ENCODE measurements at places on chromosomes 11 and 22.

DNA sequence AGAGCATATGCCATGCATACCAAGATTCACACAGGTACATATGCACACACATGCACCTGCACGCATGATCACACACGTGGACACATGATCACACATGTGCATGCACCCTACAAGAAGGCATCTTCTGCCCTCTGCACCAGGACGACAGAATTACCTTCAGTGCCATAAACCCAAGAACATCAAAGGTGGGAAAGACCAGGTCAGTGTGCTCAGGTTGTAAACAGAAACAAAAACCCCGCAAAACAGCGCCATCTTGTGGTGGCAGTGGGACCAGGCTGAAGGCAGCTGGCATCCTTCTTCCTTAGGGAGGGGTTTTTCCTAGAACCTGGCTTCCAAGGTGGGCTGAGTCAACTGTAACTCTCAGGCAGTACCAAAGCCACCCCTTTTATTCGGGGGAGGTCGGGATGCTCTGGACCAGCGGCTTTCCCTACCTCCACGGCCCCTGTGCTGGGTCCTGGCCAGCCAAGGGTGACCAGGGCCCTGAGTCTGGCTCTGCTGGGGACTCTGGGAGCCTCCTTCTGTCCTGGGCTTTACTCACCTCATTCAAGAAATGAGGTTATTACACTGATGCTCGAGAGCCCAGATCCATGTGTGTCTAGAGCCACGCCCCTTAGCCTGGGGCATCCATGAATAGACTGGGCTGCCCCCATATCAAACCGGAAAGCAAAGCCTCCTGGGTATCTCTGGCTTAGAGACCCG lies 69.4 kb upstream of the FGF3 start:
- peak; percentile 57 for DNase-seq

- DNase-seq = peak; percentile 98
Measured at GRCh38 chr11:130478204-130478701, 29.8 kb downstream of the ADAMTS15 start.

DNA sequence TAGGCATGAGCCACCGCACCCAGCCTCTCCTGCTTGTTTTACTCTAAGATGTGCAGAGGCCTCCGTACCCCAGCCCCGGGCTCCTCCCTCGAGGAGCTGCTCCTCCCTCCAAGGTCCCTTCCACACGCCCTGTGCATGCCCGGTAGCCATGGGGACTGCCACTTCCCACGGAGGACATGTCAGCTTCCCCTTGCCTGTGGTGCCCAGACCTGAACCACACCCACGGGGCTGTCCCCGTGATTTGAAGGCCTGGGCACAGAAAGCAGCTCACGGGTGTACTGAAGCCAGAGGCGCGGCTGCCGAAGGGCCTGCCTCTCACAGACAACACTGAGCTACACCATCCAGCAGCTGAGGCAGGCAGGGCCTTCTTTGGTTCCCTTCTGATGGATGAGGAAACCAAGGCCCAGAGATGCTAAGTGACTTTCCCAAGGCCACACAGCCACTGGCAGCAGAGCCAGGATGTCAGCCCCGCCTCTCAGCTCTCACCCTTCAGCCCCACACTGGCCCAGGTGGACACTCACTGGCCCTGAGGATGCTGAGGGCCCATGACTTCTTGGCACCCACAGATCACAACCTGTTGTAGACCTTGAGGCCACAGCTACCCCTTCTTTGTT lies 7.3 kb downstream of the INS start:
- DNase-seq = no peak

DNA sequence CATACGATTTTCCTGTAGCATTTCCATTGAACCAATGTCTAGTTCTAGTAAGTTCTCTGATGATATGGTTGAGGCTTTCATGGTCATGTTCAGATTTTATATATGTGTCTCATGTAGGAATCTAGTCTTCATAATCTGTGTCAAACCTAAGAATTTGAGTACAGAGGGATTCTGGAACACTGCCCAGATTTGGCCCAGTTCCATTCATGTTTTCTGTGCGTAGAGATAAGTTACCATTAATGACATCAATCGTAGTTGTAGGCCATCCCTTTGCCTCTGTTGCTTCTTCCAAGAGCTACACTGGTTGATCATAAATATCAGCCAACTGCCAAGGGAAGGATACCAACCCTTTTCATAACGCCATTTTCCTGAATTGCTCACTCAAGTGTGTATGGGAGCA lies 23.3 kb downstream of the ST3GAL4 start:
- no peak for DNase-seq

DNA sequence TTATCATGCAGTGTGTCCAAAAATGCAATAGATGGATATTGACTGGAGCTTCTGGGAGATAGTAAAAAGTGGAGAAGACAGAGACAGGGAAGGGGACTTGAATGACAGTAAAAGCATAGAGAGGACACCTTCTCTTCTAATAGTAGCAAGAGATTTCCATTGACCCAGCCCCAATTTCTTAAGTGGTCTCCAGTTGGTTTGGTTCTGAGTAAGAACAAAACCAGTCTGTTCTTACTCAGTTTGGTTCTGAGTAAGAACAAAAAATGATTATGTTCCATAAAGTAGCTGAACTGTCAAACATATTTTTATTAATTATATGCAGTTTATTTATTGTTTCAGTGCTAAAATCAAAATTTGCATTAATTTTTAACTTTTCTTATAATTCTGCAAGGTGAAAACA lies 316.8 kb upstream of the MPPED2 start:
- no peak for DNase-seq

DNA sequence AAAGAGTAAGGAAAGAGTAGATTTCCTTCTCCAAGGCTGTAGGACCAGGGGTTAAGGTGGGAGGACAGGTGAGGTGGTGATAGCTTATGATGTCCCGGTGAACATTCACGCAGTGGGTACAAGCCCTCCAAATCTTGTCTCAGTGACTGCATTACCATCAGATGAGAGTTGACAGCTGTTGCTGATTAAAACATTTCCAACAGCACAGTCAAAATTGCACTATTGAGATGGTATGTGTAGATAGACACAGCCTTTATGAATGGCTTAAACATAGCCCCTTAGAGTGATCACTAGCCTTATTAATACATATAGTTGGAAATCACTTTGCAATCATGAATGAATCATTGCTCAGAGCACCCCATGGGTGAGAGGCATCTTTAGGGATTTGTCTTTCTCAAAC lies 7.3 kb downstream of the NELL1 start:
- no peak for DNase-seq

- no peak for DNase-seq
Measured at GRCh38 chr11:113956986-113957385, 17.9 kb upstream of the HTR3A start.

GRCh38 chr11:8352876-8353505 lies 89.3 kb upstream of the LMO1 start:
- DNase-seq = no peak

- DNase-seq = no peak
Measured at GRCh38 chr11:3014057-3014938, 22.2 kb upstream of the NAP1L4 start.

- DNase-seq = peak; percentile 64
Measured at GRCh38 chr22:34814260-34815025, 251.5 kb upstream of the ISX start.

GRCh38 chr22:32632512-32633315 lies 158.1 kb downstream of the FBXO7 start:
- DNase-seq = no peak

- no peak for DNase-seq
Measured at GRCh38 chr11:77866336-77866735, 45.4 kb downstream of the AAMDC start.

DNA sequence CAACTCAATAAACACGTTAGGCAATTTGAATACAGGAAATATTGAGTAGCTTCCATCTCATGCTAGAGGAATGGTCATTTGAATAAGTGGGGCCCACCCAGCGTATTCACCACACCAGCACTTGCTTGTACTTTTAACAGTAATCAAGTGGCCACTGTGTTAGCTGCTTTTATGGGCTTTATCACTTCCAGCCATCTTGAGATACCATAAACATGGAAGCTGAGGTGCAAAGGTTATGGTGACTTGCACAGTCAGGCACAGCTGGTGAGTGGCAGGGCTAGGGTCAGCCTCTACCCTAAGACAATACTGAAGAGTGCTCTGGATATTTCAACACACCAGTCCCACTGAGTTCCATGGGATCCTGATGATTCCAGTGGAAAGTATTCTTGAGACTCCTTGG lies 6.7 kb downstream of the JOSD1 start:
- DNase-seq = peak; percentile 9

DNA sequence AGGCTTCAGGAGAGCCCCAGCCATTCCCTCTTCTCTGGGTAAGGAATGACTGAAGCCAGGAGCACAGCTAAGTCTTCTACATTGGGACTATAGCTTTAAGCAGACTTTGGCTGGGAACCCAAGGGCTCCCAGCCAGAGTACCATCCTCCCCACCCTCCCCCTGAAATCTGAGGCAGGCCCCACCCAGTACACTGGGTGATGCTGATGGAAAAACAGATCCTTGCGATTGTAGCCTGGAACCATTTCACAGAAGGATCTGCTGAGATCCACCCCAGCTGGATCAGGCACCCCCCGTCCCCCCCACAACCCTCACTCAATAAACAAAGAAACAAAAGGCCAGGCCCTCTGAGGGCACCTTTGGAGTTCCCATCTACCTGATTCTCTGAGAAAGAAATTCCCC lies 39.8 kb downstream of the IL18BP start:
- peak; percentile 87 for DNase-seq

DNA sequence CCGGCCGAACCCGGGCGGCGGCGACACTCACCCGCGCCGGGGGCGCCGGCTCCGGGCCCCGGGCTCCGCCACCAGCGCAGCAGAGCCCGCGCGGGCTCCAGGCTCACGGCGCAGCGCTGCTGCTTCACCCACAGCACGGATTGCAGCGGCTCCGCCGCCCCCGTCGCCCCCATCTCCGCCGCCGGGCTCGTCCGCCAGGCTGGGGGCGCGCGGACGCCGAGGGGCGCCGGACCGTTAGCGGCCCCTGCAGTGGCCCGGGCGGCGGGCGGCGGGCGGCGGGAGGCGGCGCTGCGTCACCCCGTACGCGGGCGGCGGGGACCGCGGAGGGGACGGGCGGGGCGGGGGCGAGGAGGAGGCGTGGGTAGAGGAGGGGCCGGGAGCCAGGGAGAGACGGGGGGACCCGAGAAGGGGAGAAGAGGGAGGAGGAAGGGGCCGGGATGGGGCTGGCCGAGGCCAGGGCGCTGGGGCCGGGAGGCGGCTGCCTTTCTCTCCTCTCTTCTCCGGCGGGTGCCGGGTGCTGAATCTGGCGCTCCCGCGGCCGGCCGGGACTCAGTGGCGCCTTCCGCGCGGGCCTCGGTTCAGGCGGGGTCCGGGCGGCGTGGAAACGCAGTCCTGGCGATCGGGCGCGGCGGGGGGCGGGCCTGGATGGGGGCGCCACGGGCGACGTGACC lies at the start of gene CERK:
CERK (minus strand) TSS at position 277 of the 671 bp plus-strand sequence; CDS start at position 173, 104 bp downstream.
- peak; percentile 83 for DNase-seq

GRCh38 chr22:42682113-42682851 lies 33.1 kb upstream of the CYB5R3 start:
- DNase-seq = no peak

GRCh38 chr22:28412109-28412508 lies 267.5 kb downstream of the TTC28 start:
- no peak for DNase-seq

DNA sequence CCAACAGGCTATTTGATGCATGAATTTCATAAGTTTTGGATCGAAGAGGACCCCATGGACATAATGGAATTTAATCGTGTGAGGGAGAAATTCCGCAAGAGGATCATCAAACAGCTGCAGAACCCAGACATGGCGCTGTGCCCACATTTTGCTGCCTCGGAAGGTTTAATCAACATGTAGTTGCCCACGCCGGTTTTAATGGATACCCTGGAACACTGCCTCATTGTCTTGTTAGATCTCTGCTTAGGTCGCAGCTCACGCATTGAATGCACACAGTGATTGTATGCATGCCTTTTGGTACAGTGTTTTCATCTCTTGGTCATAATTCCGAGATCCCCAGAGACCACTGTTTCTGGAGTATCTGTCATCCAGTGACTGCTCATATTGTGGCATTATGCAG lies 46.8 kb downstream of the SLN start:
- DNase-seq = no peak

DNA sequence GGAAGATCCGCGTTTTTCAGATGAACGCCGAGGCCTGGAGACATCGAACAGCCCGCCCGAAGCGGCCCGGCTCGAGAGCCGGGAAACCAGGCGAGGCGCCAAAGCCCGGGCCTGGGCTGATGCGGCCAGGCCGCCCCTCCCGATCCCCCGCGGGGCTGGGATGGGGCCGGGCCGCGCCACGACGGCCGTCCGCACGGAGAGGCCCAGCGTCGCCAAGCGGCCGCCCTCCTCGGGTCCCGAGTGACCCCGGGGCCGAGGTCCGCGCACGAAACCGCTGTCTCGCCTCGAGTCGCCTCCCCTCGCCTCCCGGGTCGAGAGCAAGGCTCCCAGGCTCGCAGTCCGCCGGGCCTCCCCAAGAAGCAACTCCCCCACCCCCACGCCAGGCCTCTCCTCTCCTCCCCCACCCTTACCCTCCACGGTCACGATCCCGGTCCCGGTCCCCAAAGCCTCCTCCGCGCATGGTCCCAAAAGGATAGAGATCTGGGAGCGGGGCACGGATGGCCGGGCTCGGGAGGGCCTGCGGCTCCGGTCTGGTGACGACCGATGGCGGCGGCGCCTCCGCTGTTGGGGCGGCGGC lies 482 bp downstream of the DDX17 start:
- DNase-seq = peak; percentile 70

DNA sequence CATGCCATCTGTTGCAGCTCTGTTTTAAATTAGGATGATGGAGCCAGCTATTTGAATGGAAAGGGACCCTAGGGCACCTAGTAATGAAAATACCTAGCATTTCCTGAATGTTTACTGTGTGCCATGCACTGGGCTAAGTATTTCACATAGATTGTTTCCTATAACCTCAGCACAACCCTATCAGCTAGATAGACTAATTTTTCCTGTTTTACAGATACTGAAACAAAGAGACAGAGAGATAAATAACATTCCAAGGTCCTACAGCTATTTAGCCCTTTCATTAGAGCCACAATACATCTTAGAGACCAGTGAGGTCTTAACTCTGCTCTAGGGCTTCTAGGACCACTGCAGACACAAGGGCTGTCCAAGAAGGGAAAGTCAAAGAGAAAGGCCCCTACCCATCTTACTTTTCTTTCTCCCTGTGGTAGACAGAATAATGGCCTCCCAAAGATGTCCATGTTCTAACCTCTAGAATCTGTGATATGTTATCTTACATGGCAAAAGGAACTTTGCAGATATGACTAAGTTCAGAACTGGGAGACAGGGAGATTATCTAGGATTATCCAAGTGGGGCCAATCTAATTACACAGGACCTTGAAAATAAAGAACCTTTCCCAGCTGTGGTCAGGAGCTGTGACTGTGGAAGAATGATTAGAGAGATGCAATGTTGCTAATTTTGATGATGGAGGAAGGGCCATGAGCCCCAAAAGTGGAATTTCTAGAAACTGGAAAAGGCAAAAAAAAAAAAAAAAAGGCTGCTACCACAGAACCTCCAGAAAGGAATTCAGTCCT lies 157.0 kb downstream of the CCDC34 start:
- DNase-seq = no peak

DNA sequence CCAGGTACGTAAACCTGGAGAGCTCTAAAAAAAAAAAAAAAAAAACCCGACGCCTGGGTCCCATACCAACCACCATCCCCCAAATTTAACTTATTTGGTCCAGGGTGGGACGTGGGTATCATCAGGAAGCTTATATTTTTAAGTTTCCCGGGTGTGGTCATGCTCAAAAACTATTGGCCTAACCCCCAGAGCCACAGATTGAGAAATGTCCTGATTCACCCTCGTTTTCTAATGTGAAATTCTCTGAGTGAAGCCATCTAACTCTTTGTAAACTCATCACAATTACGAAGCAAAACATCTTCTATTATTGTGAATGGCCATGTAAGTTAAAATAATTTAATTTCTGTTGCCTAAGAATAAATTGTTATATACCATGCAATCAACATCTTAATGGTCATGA lies 29.6 kb downstream of the PAK1 start:
- DNase-seq = no peak

GRCh38 chr22:45208993-45209838 lies 31.5 kb downstream of the KIAA0930 start:
- peak; percentile 87 for DNase-seq
